ENCODE measurements at places on chromosomes 6 and 20.

- DNase-seq, result no peak
Observed at GRCh38 chr20:63911176-63911575, 16.2 kb downstream of the DNAJC5 start.

DNA sequence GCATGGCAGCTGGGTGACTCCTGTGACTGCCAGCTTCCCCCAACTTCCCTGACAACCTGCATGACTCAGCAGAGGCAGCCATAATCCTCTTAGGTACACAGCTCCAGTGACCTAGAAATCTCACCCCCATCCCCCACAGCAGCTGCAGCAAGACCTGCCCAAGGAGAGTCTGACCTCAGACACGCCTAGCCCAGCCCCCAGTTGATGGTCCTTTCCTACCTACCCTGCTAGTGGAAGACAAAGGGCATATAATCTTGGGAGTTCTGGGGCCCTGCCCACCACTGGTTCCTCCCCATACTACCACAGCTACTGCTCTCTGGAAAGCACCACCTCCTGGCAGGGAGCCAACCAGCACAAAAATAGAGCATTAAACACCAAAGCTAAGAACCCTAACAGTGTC lies 90.2 kb downstream of the F13A1 start:
- DNase-seq, result no peak

DNA sequence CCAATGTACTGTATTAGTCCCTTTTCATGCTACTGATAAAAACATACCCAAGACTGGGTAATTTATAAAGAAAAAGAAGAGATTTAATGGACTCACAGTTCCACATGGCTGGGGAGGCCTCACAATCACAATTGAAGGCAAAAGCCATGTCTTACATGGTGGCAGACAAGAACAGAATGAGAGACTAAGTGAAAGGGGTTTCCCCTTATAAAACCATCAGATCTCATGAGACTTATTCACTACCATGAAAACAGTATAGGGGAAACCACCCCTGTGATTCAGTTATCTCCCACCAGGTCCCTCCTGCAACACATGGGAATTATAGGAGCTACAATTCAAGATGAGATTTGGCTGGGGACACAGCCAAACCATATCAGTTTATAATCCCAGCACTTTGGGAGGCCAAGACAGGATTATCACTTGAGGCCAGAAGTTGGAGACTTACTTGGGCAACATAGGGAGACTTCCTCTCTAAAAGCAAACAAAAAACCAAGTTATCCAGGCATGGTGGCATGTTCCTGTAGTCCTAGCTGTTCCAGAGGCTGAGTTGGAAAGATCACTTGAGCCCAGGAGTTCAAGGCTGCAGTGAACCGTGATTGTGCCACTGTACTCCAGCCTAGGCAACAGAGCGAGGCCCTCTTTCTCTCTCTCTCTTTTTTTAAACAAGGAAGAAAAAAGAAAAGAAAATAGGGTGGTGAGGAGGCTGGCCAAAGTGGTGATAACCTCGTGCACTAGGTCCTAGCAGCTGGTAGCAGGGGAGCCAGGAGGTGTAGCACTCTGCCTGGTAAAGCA lies 22.9 kb upstream of the DDR1 start:
- no peak for DNase-seq

DNA sequence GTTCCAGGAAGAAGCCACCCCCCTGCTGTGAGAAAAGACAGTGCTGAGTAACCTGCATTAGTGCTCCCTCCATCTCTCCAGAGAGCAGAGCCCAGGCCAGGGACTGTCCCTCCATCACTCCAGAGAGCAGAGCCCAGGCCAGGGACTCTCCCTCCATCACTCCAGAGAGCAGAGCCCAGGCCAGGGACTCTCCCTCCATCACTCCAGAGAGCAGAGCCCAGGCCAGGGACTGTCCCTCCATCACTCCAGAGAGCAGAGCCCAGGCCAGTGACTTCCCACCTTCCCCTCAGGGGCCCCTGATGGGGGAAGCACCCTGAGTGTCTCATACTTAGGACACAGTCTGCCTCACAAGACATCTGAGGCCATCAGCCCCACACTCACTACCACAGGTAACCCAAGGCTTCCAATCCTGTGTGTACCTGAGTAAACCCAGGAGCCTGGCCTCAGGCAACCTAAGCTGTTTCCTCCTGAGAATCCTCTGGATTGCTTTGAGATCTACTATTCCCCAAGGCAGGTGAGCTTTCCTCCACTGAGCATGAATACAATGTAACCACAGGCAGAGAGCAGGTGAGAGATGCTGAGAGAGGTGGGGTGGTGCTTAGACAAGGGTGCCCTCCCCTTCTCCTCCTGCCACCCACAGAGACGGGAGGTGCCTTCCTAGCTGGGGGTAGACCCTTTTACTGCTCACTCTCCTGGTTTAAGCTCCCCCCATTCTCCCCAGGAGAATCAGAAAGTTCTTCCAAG lies 4.9 kb downstream of the TBXT start:
- no peak for DNase-seq
